Epithelial cell of proximal tubule (primary cell): ENCODE measurements at places on chromosomes 2 and 18.

GRCh38 chr2:20381457-20381856, 30.8 kb upstream of the PUM2 start:
- no peak for DNase-seq

DNA sequence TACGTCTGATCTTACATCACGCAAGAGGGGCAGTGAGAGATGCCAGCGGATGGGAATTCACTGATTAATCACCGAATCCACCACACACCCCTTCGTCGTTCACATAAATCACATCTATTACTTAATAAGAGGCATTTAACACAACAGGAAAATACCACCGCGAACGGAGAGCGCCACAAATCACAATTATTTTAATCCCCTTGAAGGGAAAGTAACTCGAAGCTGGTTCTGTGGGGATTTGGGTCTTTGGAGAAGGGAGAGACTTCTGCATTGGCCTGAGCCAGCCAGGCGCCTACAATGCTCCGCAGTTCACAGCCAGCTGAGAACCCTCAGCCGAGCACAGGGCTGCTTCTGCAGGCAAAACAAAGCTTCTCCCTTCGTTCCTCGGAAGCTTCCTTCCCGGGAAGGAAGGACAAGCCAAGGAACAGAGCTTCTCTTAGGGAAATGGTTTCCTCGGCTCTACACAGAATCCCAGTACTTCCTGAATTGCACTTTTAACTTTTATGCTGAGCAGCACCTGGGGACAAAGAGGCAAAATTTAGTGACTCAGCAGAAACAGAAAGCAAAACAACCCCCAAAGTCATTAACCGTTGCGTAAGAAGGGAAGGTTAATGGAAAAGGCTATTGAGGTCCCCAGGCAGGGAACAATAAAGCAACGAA, at the start of gene LRP1B:
LRP1B (minus strand) TSS at position 7 of the 660 bp plus-strand sequence. CDS start 287 bp downstream, outside the sequence.
- no peak for DNase-seq

DNA sequence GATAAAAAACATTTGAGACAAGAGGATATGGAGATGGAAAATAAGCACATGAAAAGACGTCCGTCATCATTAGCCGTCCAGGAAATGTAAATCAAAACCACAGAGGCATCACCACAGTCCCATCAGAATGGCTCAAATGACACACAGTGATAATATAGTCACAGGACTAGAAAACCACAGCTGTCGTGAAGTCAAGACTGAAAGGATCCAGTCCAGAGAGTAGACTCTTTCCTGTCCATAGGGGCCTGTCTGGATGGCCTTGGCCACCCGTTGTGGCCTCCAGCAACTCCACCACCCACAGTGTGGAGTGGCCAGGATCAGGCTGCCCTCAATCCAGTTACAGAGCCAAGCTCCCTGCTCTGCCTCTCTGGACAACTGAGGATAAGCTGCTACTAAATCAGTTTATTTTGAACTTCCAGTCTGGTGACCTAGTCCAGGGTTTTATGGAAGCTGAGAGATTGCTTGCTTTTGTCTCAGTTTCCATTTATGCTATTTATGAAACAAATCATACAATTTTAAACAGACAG, 60.4 kb downstream of the RHOB start:
- DNase-seq: no peak

DNA sequence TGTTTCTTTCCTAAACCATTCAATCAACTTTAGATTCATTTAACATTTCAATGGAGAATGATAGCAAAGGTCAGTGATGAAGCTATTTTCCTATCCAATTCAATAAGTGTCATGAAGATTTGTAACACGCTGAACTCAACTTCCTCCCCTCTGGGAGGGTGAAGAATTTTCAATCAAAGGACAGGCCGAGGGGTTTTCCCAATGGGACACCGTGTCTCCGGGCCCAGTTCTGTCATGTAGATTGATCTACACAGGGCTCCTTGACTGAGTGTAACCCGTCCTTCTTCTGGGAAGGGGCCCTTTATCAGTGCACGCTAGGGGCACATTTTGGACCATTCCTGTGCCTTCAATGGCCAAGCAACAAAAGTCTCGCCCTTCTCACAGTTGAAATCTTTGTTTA, 90.1 kb downstream of the KCNE4 start:
- no peak for DNase-seq

DNA sequence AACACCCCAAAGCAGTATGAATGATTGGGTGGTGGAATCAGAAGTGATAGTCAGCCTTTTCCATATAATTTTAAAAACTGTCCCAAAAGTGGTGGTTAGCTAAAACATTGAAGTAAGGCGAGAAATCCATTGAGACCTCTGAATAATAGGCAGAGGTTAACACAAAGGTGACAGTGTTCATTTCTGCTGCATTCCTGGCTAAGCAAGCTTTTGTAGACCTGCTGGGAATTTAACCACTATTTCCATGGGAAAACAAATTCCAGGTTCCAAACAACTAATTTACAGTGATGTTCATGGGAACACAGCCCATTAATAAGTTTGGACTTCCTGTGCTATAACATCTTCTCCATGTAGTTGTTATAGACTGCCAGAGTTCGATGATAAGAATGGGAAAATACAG, 6.3 kb upstream of the INO80D start:
- no peak for DNase-seq

- no peak for DNase-seq
Measured at GRCh38 chr2:179946346-179946745, 60.8 kb downstream of the CWC22 start.

DNA sequence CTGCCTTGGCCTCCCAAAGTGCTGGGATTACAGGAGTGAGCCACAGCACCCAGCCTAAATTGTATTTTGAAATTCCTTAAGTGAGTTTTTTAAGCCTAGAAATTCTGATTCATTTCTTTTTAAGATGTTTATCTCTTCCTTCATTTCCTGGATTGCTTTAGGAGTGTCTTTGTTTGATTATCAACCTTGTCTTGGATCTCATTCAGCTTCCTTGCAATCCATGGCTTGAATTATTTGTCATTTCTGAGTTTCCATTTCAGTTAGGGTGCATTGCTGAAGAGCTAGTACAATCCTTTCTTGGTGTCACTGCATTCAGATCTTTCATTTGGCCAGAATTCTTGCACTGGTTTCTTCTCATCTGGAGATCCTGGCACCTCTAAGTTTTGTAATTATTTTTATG, 606.4 kb upstream of the ZNF804A start:
- no peak for DNase-seq

- DNase-seq: no peak
Measured at GRCh38 chr2:215787025-215787424, 226.3 kb downstream of the MREG start.

DNA sequence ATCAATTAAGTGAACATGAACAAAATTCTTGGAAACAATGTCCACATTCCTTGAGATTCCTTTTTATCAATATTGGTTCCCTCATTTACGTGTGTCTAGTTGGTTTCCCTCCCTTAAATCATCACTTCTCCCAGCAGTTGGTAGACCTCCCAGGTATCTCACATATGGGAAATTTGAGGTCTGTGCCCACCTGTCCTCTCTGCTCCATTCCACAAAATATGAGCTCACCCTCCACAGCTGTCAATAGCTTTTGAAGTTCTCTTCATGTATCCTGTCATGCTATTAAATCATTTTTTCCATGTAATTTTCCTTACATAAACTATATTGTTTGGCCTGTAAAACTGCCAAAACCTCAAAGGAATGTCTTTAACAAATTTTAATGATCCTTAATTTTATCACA, 992.2 kb upstream of the ACVR2A start:
- DNase-seq: no peak

DNA sequence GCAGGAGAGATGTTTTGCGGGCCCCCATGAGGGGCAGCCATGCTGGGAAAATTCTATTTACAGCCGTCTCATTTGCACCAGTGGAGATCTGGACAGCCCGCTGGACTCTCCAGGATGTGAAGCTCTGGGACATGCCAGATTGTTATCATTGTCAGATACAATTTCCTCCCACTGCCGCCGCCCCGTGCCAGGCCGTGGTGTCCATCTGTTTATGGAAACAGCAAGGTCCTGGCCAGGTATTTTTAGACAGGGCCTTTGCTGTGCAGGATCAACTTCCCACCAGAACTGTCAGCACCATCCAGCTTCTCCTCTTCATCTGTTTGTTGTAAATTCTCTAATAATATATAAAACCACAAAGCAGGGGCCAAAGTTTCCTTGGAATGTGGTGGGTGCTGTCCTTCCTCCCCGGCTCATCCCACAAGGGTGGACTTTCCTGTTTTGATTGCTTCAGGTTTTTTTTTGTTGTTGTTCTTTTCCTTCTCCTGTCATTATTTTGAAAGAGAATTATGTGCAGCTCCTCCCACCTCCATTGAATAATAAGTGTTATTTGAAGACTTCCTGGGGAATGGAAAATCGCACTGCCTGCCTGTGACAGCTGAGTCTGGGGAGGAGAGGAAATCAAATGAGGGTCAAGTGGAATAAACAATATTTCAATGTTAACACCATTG, 398.1 kb downstream of the TNS1 start:
- no peak for DNase-seq

GRCh38 chr2:150292807-150293206, 194.7 kb downstream of the RND3 start:
- DNase-seq: no peak

GRCh38 chr2:37625796-37626571, 45.5 kb downstream of the CDC42EP3 start:
- DNase-seq: no peak

GRCh38 chr2:126657148-126657635, 1.2 kb downstream of the GYPC start:
- no peak for DNase-seq

GRCh38 chr2:231455890-231456289, 8.4 kb downstream of the NCL start:
- DNase-seq: no peak

DNA sequence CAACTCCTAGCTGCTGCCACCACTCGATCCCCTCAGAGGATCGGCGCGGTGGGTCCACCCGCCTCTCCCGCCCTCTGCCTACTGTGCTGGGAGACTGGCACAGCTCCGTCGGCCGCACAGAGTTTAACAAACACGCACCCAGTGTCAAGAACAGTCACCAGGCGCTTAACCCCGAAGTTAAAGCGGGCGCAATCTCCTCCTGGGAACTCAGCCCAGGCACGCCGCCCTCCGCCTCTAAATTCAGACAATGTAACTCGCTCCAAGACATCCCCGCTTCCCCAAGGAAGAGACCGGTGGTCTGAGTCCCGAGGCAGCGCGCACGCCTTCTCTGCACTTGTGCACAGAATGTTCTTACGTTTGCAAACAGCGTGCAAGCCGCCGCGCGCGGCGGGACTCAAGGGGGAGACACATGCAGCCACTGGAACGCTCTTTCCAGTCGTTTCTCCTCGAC, 533 bp downstream of the CXCR4 start:
- no peak for DNase-seq

GRCh38 chr2:72605836-72606442, 219.9 kb downstream of the EXOC6B start:
- no peak for DNase-seq

GRCh38 chr2:101230541-101231001, 22.1 kb upstream of the CNOT11 start:
- DNase-seq: peak; percentile 96

DNA sequence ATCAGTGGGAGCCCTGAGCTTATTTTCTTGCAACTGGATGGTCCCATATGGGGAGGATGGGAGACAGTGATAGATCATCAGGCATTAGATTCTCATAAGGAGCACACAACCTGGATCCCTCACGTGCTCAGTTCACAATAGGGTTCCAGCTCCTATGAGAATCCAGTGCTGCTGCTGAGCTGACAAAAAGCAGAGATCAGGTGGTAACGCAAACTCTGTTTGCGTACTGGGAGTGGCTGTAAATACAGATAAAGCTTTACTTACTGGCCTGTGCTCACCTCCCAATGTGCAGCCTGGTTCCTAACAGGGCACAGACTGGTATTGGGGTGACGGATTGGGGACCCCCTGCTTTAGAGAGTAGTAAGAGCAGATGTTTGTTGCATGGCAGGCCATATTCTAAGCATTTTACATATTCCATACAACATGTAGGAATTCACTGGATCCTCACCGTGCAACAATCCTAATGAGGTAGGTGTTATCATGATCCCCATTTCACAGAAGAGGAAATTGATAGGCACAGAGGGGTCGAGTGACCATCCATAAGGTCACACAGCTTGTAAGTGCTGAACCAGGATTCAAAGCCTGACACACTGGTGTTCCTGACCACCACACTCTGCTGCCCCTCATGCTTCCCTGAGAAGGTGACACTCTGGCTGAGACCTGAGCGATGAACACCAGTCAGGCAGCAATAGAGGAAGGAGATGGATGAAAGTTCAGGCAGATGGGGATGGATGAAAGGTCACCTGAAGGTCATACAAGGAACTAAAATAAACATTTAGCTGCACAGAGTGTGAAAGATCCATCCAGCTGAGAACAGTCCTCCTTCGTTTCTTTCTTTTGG, 15.7 kb upstream of the MAT2A start:
- no peak for DNase-seq

- no peak for DNase-seq
Measured at GRCh38 chr2:156947261-156947660, 310.2 kb upstream of the GALNT5 start.

GRCh38 chr2:127674241-127675209, 805 bp downstream of the LIMS2 start:
- DNase-seq: no peak

GRCh38 chr2:197308585-197308984, 2.0 kb downstream of the ANKRD44 start:
- DNase-seq: no peak

DNA sequence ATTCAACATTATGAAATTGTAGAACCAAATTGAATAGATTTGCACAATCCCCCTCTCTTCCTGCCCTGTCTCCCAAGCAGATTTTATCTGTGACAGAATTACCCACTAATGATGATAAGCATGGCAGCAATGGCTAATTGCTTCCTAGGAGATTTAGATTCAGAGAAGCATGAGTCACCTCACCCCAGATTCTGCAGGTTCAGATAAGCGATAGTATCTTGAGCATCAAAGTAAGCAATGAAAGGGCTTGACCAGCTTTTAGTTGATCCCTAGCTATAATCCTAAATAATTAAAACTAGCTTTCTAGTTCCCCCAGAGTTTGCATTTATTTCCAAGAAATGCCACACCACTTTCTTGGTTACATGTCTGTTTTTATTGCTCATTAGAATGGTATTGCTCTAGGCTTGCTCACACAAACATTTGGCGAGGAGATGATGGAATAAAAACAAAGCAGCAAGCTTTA, 204.3 kb downstream of the GULP1 start:
- no peak for DNase-seq

GRCh38 chr18:32139835-32140283, 48.2 kb downstream of the RNF138 start:
- DNase-seq: no peak

DNA sequence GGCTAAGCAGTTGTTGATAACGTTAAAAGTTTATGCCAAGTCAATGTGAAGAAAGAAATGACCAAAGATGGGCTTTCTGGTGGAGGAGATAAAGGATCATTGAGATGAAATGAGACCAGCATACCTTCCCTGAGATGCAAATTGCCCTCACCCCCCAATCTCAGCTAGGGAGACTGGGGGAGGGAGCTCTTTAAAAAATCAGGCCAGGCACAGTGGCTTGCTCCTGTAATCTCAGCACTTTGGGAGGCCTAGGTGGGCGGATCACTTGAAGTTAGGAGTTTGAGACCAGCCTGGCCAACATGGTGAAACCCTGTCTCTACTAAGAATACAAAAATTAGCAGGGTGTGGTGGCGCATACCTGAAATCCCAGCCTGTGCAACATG, 30.9 kb upstream of the KCMF1 start:
- no peak for DNase-seq
